Activated naive CD8-positive, alpha-beta T cell treated with anti-CD3 and anti-CD28 coated beads, Interleukin-2, amount 50 U/mL, for 24 hours (primary cell): ENCODE measurements at places on chromosomes 1 and 21.
A peak's percentile ranks its signal among the peaks of the same experiment; 100 is the strongest.

- DNase-seq, result peak; percentile 34
- H3K27me3 ChIP-seq, result no peaks in the 10 kb centered on the region
- H3K4me1 ChIP-seq, result peaks cover 32% of the 10 kb centered on the region
- H3K36me3 ChIP-seq, result no peaks in the 10 kb centered on the region
These were observed 43.2 kb downstream of the ELK4 start for GRCh38 chr1:205588636-205589035.

- no peaks in the 10 kb centered on the region for H3K4me1 ChIP-seq
- H3K36me3 ChIP-seq, result no peaks in the 10 kb centered on the region
- H3K4me3 ChIP-seq, result no peak overlapping the region
- H3K27ac ChIP-seq, result no peak overlapping the region
These were observed 425.4 kb downstream of the ADGRL2 start for GRCh38 chr1:82226186-82226505.

GRCh38 chr1:162596514-162597170, 35.1 kb downstream of the UAP1 start:
- no peaks in the 10 kb centered on the region for H3K27me3 ChIP-seq
- no peak for DNase-seq
- peaks cover 50% of the 10 kb centered on the region for H3K36me3 ChIP-seq
- H3K4me1 ChIP-seq, result no peaks in the 10 kb centered on the region
- H3K27ac ChIP-seq, result no peak overlapping the region

DNA sequence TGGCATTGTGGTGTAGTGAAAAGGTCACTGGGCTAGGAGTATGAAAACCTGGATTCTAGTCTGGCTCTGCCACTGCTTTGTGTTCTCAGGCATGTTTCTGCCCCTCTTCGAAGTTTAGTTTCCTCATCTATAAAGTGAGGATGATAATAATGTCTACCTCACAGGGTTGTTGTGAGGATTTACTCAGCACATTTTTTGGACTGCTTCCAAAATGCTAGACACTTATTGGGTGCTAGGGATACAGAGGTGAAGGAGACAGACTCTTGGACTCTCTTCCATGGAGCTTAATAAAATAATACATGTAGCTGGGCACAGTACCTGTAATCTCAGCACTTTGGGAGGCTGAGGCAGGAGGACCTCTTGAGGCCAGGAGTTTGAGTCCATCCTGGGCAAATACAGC, 3.6 kb downstream of the KIF2C start:
- H3K27ac ChIP-seq, result peak overlapping the region; percentile 74
- H3K4me1 ChIP-seq, result peaks cover 35% of the 10 kb centered on the region
- peak overlapping the region; percentile 57 for H3K4me3 ChIP-seq
- no peaks in the 10 kb centered on the region for H3K27me3 ChIP-seq
- H3K36me3 ChIP-seq, result peaks cover 50% of the 10 kb centered on the region

DNA sequence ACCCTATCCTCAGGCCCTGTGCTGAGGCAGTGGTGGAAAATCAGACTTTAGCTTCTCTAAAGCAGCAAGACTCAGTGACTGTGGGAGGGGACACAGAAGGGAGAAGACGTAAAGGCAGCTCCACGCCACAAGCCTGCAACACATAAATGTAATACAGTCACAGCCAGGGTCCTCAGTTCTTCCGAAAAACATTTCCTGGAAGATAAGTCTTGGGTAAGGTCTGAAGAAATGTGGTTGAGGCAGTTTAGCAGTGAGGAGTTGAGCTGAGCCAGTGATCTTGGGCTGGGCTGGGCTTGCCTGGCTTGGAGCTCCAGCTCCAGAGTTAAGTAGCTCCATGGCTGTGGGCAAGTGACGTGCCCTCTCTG, 127.8 kb upstream of the ADAR start:
- DNase-seq, result no peak
- peaks cover 2% of the 10 kb centered on the region for H3K27me3 ChIP-seq
- no peaks in the 10 kb centered on the region for H3K36me3 ChIP-seq
- H3K4me3 ChIP-seq, result no peak overlapping the region

DNA sequence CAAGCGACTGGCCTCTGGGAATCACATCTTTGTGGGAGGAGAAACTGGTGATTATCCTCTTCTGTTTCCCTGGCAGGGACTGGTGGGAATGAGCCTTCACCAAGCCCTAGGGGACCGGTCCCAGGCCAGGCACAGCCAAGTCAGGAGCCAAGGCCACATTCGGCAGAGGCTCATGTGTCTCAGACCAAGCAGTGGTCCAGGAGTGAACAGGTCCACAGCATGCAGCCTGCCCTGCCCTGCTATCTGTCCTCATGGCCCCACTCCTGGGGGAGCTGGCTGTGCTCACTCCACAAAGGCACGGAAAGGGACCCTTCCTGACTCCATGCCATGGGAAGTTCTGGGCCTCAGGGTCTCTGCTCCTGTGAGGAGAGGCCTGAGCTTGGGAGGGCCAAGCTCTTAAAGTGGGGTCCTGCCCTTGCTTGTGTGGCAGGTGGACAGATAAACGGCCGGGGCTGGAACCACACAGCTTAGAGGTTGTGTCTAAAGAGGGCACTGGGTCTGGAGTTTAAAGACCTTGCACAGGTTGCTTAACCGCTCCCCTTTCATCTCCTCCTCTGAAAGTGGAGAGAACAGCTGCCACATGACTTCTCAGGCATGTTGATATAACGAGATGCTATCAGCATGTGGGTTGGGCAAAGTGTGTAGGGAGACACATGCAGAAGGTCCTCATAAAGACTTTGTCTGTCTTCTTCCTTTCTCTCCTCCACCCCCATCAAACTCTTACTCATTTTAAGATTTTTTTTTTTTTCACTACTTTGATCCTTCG, 57.5 kb downstream of the CASQ2 start:
- H3K36me3 ChIP-seq, result no peaks in the 10 kb centered on the region
- peaks cover 8% of the 10 kb centered on the region for H3K27me3 ChIP-seq
- H3K4me3 ChIP-seq, result no peak overlapping the region

DNA sequence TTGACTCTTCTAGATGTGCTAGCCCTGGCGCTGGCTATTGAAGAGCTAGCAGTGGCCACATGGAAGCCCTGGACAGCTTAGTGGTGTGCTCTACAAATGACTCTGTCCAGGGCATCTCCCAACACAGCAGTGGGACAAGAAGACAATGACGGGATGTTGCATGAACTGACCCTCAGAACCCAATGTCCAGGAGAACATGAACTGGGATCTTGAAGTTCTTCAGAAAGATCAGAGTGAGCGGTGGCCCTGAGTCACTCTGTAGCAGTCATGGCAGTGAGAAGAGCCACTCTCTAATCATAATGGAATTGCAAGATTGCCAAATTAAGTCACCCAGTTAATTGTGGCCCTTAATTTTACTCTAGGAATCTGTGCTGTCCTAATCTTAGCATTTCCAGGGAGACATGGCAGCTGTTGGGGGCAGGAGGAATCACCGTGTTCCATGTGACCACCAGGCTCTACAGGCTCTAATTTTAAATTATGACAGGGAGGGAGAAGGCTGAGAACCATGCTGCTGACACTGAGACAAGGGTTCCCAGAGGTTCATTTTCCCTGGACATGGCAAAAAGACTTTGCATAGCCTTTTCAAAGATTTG, 10.2 kb upstream of the OBSCN start:
- peaks cover 2% of the 10 kb centered on the region for H3K27me3 ChIP-seq
- H3K27ac ChIP-seq, result no peak overlapping the region
- H3K4me1 ChIP-seq, result no peaks in the 10 kb centered on the region
- peaks cover 16% of the 10 kb centered on the region for H3K36me3 ChIP-seq

DNA sequence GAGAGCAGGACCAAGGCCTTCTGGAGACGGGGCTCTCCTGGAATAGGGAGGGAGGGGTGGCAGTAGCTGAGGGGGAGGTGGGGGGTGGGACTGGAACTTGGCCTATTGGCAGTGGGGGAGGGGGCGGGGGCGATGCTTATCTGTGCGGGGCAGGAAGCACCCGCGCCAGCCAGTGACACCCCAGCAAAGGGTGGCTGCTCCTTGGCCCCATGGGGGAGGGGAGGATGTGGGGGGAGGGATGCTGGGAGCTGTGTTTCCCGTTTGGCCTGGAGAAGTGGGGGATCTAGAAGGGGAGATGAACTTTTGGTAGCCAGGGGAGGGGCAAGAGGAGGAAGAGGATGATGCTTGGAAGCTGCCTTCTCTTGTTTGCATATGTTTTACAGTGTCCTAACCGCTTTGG, 11.0 kb downstream of the ZBTB7B start:
- no peaks in the 10 kb centered on the region for H3K36me3 ChIP-seq
- no peak overlapping the region for H3K27ac ChIP-seq
- no peak for DNase-seq
- H3K4me3 ChIP-seq, result no peak overlapping the region
- H3K4me1 ChIP-seq, result peaks cover 70% of the 10 kb centered on the region
- no peaks in the 10 kb centered on the region for H3K27me3 ChIP-seq

DNA sequence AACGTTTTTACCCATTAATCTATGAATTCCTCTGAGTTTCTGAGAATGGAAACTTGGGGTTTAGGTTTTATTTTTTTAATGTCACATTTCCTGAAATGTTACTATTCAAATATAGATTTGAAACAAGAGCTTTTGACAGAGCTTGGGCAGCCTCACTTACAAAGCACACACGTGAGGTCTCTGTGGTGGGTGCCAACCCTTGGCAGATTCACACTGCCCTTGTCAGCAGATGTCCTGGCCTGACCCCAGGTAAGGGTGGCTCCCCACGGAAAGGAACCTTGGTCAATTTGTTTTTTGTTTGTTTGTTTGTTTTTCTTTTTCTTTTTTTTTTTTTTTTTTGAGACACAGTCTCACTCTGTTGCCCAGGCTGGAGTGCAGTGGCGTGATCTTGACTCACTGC, 53.5 kb downstream of the FAAP20 start:
- H3K4me1 ChIP-seq, result peaks cover 6% of the 10 kb centered on the region
- H3K36me3 ChIP-seq, result no peaks in the 10 kb centered on the region
- no peak overlapping the region for H3K4me3 ChIP-seq

- DNase-seq, result no peak
- no peak overlapping the region for H3K4me3 ChIP-seq
- H3K36me3 ChIP-seq, result no peaks in the 10 kb centered on the region
- no peaks in the 10 kb centered on the region for H3K4me1 ChIP-seq
These were observed 100.5 kb downstream of the GLIS1 start for GRCh38 chr1:53638360-53639035.

DNA sequence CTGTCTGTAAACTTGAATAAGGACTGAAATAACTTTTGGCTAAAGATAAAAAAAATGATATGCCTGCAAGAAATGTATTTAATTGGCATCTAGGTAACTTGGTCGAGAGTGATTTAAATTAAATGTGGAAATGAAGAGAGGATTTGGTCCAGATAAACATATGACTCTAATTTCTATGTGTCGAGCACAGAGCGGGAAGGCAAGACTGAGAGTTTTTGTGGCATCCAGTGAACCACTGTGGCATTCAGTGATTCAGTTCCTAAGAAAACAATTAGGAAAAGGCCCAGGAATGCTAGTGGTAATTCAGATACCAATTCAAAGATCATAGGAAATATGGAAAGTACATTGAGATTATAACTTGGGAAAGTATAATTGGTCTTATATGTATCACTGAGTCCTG, 39.6 kb downstream of the PDE4B start:
- H3K4me3 ChIP-seq, result no peak overlapping the region
- no peak for DNase-seq
- H3K4me1 ChIP-seq, result peaks cover 4% of the 10 kb centered on the region

DNA sequence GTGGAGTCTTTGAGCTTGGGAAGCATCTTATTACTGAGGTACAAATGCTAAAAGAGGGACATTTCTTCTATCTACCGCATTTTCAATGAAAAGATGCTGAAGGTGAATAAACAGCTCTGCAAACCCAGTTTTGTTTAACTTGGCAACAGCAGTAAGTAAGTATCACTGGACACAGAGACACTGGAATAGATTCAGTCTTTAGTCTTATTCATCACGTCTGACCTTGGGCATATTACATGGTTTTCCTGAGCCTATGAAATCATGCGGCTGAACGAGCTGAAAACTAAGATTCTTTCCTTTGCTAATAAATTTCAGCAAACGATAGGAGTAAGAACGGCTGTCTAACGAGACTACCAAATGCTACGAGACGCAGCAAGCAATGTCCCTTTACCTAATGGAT, 207.4 kb downstream of the GABPA start:
- no peak for DNase-seq
- no peaks in the 10 kb centered on the region for H3K27me3 ChIP-seq
- no peak overlapping the region for H3K4me3 ChIP-seq
- no peaks in the 10 kb centered on the region for H3K4me1 ChIP-seq

DNA sequence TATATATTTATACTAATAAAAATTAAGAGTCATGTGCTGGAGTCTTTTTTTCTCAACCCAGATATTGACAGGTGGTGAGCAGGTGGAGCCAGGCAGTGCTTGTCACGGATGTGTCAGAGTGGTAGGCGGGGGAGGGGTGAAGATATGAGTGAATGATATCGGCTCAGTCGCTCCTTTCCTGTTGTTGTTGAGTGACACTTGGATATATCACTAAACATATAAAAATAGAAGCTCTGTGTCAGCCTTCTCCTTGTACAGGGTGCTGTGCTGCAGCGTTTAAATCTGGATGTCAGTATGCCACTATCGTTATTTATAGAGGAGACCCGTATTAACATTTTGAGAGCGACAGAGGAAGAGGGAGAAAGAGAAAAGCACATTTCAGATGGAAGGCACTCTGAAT, 339.6 kb downstream of the NUF2 start:
- H3K36me3 ChIP-seq, result no peaks in the 10 kb centered on the region
- no peaks in the 10 kb centered on the region for H3K27me3 ChIP-seq
- no peaks in the 10 kb centered on the region for H3K4me1 ChIP-seq
- H3K4me3 ChIP-seq, result no peak overlapping the region

DNA sequence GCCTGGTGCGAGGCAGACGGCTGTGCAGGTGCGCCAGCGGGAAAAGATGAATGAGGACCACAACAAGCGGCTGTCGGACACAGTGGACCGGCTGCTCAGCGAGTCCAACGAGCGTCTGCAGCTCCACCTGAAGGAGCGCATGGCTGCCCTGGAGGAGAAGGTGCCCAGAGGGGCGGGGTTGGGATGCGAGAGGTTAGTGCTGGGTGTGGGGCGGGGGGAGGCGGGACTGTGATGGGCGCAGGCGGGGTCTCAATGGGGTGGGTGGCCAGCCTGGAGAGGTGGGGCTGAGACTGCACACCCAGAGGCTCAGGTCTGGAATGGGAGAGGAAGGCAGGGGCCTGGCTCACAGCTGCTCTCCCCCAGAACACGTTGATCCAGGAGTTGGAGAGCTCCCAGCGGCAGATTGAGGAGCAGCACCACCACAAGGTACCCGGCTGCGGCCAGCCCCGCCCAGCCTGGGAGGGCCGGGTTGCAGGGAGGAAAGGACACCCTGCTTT, 22.3 kb downstream of the PPFIA4 start:
- H3K27me3 ChIP-seq, result peaks cover 6% of the 10 kb centered on the region
- DNase-seq, result no peak
- H3K36me3 ChIP-seq, result peaks cover 1% of the 10 kb centered on the region
- no peak overlapping the region for H3K4me3 ChIP-seq
- no peak overlapping the region for H3K27ac ChIP-seq
- H3K4me1 ChIP-seq, result no peaks in the 10 kb centered on the region

GRCh38 chr1:189158155-189158554, 1319.5 kb downstream of the BRINP3 start:
- DNase-seq, result no peak
- no peak overlapping the region for H3K4me3 ChIP-seq
- H3K4me1 ChIP-seq, result no peaks in the 10 kb centered on the region
- H3K27ac ChIP-seq, result no peak overlapping the region
- H3K27me3 ChIP-seq, result no peaks in the 10 kb centered on the region
- no peaks in the 10 kb centered on the region for H3K36me3 ChIP-seq

- no peak overlapping the region for H3K4me3 ChIP-seq
- H3K36me3 ChIP-seq, result peaks cover 80% of the 10 kb centered on the region
- peaks cover 38% of the 10 kb centered on the region for H3K4me1 ChIP-seq
- no peak overlapping the region for H3K27ac ChIP-seq
- peak; percentile 40 for DNase-seq
- no peaks in the 10 kb centered on the region for H3K27me3 ChIP-seq
These were observed 17.2 kb downstream of the ATP1A1 start for GRCh38 chr1:116390195-116390594.

GRCh38 chr1:234745844-234746797, 136.1 kb upstream of the IRF2BP2 start:
- H3K4me1 ChIP-seq, result no peaks in the 10 kb centered on the region
- no peak overlapping the region for H3K27ac ChIP-seq
- H3K36me3 ChIP-seq, result no peaks in the 10 kb centered on the region
- H3K27me3 ChIP-seq, result no peaks in the 10 kb centered on the region
- H3K4me3 ChIP-seq, result no peak overlapping the region
- DNase-seq, result no peak
